Kasumi-1 (cell line): ENCODE measurements at places on chromosomes 4 and X.

DNA sequence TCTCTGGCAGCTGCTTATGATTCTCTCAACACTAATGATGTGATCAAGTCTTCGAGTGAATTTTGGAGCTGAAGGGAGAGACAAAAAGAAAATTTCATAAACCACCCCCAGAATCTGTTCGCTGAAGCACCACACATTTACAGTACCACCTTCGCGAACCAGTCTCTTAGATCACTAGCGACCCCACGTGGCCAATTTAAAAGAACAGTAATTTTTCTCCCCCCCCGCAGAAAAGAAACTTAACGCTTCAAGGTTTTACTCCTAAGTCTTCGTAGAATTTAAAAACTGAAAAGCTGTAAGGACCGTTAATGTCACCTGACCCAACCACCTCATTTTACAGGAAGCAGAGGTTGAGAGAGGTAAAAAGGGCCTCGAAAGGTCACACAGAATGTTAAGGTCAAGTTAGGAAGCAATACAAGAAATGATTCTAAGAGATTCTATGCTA is 187.5 kb downstream of the QDPR start:
- DNase-seq, result peak; percentile 62

DNA sequence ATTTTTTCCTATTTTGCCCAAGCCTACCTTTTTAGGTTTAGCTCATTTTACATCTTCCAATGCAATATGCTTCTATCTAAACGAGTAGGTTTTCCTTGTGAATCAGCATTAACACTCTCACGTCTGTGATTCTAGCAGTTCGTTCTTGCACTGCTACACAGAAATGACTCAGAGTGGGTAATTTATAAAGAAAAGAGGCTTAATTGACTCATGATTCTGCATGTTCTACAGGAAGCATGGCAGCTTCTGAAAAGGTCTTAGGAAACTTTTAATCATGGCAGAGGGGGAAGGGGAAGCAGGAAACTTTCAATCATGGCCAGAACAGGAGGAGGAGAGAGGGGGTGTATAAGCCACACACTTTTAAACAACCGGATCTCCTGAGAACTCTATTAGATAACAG is 44.9 kb downstream of the SPANXN1 start:
- no peak for DNase-seq

GRCh38 chrX:75278991-75279390 is 5.1 kb downstream of the UPRT start:
- no peak for DNase-seq

DNA sequence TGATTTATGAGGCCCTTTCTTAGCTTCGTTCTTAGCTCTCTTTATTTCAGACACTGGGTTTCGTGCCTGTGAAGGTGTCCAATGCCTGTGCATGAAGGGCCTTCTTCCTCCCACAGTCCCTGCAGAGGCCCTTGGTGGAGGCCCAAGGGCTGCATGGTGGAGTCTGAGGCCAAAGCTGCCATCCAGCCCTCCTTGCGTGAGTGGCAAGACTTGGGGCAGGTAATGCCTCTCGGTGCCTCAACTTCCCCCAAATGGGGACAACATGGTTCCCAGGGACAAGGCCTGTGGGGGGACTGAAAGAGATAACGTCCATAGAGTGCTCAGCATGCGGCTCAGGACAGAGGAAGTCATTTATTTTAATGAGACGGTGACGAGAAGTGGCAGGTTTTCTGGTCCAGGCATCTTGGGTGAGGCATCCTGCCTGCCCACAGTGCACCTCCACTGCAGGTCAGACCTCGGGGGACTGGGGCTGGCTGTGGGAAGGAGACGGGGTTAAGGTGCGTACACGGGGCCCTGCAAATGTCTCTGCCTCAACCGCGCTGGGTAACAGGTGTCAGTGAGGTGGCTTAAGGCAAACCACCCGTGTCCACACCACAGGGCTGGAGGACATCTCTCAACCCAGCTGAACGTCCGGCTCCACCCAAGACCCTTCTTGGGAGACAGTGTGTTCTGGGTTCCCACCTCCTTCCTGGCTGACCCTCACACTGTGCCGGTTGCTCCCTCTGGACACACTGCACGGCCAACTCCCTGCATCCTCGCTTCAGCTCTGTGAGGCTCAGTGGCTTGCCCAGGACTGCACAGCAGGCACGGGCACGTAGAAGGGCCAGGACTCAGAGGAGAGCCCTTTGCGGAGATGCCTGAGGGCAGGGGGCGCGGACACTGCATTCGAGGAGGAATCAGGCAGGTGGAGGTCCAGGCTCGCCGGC is 50.5 kb downstream of the PSAPL1 start:
- DNase-seq, result no peak

DNA sequence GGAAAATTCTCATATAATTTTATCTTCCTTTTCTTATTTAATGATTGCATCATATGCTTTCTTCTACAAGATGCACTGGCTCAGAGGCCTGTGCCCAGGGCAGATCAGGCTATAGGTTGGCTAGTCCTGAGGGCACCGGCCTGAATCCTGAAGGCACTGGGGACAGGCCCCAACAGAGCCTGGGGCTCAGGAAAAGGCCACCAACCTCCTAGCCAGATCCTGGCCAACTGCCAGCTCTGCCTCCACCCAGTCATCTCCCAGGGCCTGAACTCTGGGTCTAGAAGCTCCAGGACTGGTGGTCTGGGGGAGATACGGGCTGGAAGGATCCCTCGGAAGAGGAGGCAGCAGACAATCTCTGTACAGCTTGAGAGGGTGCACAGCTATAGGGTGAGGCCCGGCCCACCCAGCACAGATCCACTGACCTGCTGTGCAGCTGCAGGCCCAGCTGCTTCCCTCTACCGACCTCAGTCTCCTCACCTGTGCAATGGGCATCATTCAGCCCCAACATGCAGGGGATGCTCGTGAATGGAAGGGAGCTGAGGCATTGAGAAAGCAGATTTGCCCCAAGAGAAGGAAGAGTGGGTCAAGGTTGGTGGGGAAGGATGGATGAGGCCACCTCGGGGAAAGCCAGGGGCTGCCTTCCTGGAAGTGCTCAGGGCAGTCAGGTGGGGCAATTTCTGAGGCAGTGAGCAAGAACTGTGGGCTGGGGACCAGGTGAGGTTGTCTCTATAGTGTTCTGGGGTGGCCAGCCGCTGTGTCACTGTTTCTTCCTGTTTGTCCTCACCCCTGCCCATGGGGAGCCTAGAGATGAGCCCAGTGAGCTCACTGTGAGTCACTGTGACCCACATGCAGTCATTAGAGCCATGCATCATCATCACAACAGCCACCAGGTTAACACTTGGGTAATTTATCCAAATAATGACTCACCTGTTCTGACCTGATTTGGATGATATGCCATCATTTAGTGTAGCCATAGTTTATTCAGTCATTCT is 22.4 kb upstream of the XAGE2 start:
- no peak for DNase-seq

GRCh38 chrX:111507933-111508332 is 3.5 kb upstream of the SERTM2 start:
- no peak for DNase-seq

- DNase-seq, result no peak
Observed at GRCh38 chr4:71110499-71110898, 117.0 kb downstream of the DCK start.

GRCh38 chrX:124346117-124346876 is at the start of gene SH2D1A:
Gene SH2D1A (plus strand): TSS chrX:124346563. CDS start chrX:124346643, 80 bp downstream.
- no peak for DNase-seq

DNA sequence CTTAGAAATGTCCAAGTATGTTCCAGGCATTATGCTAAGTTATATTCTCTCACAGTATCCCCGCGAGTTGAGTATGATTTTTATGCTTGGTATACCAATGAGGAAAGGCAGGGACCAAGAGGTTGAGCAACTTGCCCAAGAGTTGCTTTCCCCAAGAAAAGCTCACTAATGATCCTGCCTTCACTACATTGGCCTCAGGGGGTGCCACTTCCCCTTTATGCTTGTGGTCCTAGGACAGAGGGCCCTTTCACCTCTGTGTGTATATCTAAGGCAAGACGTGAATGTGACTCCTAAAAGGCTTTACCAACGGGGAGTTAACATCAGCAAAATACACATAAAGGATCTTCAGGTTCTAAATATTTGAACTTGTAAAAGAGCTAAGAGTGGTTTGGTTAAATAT is 164.4 kb upstream of the CPEB2 start:
- peak; percentile 22 for DNase-seq

- DNase-seq, result peak; percentile 17
Observed at GRCh38 chrX:109855501-109855900, 122.4 kb upstream of the ACSL4 start.

- DNase-seq, result no peak
Observed at GRCh38 chr4:102687982-102688433, 72.8 kb downstream of the MANBA start.

DNA sequence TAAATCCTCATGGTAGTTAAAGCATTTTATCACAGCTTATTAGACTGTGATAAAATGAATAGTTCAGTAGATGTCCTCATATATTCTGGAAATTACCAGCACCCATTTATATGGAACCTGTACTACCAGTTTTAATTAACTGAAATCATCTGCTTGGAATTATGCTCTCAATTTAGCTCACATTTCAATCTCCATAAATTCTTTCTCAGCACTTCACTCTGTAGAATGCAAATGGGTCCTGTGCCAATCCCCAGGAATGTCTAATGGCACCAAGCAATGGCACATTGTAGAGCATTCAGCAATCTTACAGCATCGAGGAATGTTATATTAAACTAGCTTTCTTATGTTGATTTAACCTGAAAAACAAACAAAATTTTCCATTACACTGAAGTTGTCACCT is 355.1 kb downstream of the PDHA2 start:
- no peak for DNase-seq

GRCh38 chrX:29661290-29661689 is 554.1 kb upstream of the MAGEB2 start:
- no peak for DNase-seq

DNA sequence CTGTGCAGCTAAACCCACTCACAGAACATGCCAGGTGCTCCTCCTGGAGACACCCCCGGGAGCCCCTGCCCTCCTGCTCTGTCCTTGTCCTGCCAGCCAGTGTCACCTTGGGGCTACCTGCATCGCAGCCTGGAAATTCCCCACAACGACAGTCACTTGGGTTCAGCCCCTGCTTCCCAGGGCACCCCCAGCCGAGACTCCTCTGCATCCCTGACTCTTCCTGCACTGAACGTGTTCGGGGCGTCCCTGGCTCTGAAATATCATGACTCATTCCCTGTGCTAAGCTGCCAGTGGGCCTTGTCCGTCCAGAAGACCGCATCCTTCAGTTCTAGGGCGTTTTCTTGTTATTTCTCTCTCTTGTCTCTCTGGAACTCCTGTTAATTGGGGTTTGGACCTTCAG is 5.8 kb downstream of the CFAP99 start:
- DNase-seq, result no peak

GRCh38 chr4:151407466-151408379 is 1.3 kb upstream of the FHIP1A start:
- peak; percentile 41 for DNase-seq

DNA sequence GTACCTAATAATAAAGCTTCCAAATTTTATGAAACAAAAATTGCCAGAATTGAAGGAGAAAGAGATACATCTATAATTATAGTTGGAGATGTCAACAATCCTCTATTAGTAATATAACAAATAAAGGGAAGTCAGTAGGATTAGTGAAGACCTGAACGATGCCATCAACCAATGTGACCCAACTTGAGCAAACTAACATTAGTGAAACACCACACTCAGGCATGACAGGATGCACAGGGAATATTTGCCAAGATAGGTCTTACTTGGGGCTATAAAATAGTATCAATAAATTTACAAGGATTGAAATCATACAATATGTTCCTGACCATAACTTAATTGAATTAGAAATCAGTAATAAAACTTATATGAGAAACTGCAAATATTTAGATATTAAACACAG is 12.0 kb downstream of the SPON2 start:
- DNase-seq, result no peak

DNA sequence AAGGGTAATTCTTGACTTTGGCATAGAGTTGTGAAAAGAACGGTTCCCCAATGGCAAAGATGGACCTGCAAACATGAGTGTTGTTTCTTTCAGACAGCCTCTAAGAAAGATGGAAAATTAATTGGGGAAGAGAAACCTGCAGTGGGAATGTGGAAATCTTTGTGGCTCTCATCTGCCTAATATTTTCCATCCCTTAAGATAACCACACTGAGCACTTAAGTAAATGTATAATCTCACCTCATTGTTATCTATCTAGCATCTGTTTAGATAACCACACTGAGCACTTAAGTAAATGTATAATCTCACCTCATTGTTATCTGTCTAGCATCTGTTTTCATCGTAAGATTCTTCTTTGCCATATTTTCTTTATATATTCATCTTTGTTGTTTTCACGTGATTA is 149.3 kb downstream of the NWD2 start:
- DNase-seq, result peak; percentile 57

GRCh38 chr4:182648766-182649165 is 268.4 kb downstream of the DCTD start:
- DNase-seq, result no peak

GRCh38 chr4:157223456-157223855 is 2.9 kb downstream of the GRIA2 start:
- DNase-seq, result no peak

DNA sequence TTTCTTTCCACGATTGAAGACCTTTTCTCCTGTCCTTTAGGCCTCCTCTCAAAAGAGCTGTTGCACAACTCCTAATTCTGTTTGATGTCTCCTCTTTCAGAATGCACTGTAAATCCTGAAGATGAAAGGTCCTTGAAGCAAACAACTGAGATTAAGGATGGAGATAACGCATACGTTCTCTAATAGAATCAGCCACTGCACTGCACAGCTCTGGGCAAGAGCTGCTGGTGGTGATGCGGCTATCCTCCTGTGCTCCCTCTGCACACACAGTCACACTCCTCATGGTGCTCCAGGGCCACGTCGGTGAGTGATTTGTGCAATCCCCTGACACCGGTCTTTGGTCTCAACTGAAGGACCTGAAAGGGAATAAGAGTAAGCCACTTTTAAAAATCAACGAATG is 208.7 kb downstream of the PDGFC start:
- no peak for DNase-seq

DNA sequence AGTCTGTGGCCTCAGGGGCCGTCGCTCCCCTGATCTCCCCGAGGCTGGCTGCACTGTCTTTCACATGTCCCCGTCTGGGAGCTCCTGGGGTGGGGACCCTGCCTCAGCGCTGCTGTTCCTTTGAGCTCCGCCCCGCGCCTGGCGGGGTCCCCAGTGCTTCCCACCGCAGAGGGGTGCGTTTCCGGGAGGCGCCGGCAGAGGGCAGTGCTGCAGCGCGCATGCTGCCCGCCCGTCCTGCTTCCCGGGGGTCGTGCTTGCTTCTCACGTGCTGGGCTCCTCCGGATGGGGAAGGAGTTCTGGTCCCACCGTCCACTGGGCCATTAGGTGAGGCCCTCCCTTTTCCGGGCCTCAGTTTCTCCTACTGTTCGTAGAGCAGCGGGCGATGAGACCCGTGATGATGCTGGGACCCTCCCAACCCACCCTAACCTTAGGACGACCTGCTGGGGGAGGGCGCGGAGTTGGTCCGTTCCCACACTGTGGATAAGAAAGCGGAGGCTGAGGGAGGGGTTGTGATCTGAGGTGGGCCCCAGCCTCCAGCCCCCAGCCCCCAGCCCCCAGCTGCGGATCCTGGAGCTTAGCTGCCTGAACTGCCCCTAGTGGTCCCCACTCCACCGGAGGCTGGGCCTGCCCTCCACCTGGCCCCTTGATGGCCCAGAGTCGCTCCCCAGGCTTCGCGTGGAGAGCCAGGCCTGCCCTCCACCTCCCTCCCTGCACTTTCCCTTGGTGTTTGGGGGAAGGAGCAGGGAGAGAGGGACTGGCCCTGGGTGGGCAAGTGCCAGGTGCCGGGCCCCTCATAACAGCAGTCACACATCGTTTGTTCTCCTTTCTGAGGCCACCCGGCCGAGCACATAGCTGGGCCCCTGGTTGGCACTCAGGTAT is 15.3 kb downstream of the CPZ start:
- DNase-seq, result no peak

GRCh38 chr4:88077911-88078524 is 70.6 kb downstream of the PKD2 start:
- no peak for DNase-seq
